GM10248 (cell line): ENCODE measurements at places on chromosomes 12 and 14.

DNA sequence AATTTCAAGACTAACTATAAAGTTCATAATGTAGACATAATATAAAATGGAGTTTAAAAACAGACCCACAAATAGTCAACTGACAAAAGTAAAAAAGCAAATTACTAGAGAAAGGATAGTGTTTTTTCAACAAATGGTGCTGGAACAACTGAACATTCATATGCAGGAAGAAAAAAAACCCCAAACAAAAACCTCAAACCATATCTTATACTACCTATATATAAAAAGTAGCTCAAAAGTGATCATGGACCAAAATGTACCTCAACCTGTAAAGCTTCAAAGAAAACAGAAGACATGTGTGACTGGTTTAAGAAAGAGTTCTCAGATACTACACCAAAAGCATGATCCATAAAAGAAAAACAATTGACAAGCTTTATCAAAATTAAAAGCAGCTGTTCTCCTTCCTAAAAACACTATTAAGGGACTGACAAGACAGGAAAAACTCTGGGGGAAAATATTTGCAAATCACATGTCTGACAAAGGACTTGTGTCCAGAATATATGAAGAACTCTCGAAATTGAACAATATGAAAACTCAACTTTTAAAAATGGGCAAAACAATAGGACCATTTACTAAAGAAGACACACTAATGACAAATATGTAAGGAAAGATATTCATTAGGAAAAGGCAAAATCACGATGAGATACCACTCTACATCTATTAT lies 22.7 kb upstream of the ARID4A start:
- DNase-seq = no peak

GRCh38 chr12:108605690-108606406 lies 8.0 kb upstream of the TMEM119 start:
- DNase-seq = no peak

GRCh38 chr14:81766321-81766915 lies 232.8 kb upstream of the SEL1L start:
- no peak for DNase-seq

DNA sequence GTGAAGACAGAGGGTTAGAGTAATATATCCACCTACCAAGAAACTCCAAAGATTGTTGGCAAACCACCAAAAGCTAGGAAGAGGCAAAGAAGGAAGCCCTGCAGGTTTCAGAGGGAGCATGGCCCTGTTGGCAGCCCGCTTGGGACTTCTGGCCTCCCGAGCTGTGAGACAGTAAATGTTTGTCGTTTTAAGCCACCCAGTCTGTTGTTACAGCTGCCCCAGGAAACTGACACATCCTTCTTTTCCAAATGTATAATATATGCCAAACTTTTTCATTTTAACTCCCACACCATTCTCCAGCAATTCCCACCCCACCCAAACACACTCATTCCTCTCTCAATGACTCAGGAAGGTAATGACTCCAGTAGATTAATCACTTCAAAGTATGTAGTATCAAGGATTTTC lies 74.0 kb downstream of the RPS29 start:
- DNase-seq = no peak

- DNase-seq = no peak
These were observed 13.3 kb upstream of the FBXW8 start for GRCh38 chr12:116897476-116897875.

DNA sequence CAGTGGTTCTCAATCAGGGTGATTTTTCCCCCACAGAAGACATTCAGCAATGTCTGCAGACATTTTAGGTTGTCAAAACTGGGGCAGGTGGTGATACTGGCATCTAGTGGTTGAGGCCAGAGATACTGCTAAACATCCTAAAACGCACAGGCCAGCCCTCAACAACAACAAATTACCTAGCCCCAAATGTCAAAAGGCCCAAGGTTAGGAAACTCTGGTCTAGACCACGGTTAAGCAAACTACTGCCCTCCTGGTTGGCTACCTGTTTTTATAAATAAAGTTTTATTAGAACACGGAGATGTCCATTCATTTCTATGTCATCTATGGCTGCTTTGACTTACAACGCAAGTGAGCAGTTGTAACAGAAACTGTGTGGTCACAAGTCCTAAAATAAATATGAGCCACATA lies 186.7 kb downstream of the EFCAB11 start:
- peak; percentile 53 for DNase-seq

DNA sequence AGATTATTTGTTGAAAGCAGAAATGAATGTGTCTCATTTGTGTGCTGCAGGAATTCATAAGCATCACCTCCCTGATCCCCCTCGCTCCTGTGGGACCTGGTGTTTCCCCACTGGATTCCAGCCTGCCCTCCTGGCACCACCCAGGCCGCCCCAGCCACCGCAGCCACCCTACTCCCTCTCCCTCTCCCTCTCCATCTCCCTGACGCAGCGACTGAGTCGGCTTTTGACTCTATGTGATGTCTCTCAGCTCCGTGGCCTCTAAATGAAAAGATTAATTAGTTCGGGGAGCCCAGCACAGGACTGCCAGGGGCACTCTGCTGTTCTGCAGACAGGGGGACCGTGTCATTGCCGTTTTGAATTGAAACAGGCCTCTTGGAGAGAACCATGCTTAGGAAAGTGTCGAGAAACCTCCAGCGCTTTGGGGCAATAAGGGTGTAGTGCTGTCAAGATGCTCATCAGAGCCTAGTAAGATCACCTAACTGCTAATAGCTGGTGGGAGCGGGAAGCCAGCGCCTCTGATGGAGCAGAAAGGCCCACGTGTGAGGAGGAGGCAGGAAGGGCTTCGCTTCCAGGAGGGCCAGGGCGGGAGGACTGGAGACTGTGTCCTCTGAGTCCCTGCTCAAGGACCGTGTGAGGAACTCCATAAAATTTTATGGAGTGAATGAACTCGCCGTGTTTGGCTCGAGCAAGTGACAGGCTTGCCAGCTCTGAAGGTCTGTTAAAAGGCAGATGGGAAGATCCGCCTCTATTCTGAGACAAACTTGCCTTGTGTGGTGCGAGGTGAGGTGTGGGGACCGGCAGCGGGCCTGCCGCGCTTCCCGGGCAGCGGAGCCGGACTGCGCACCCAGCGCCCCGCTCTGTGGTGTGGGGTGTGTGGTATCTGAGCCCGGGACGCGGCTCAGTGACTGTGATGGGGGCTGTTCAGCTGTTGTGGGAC lies 157.4 kb upstream of the C14orf180 start:
- no peak for DNase-seq

DNA sequence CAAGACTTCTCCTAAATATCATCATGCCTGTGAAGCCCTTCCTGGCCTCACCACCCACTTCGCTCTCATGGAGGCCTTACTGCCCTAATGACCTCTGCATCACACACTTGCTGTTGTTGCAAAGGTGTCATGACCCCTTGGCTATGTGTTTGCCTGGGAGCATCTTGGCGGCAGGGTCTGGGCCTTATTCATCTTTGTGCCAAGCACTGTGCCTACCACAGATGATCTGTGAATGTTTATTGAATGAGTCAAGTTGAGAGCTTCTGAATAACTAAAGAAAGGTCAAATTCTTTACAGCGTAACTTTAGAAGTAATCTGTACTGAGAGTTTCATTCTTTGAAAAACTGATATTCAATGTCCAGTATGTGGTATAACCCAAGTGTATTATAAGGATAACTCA lies 113.3 kb downstream of the TTC8 start:
- DNase-seq = no peak

- DNase-seq = no peak
These were observed 29.1 kb downstream of the FSCB start for GRCh38 chr14:44477953-44478352.

DNA sequence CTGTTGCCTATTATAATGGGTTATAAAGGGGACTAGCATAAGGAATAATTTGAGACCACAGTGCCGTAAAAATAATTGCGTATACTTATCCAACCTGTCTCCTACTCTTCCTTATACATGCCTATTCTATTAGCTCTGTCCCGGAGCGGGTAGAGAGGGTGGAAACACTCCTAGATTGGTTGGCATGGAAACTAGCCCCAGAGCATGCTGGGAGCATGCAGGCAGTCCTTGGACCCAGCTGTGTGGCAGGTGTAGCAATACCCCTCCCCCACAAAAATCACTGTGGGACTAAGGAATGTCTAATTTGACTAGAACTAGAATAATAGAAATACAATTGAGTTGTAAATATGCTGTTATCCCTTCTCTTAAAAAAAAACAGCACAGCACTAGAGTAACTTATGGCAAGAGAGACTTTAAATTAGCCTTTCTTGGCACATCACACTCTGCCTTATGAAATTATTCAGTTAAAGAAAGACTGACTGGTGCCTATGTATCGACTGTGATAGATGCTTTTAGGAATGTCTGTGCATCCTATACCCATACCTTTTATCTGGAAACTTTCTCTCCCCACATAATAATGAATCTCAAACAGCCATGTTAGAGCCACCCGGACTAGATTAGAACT lies 244.0 kb upstream of the DAAM1 start:
- DNase-seq = no peak

- no peak for DNase-seq
These were observed 62.2 kb downstream of the CLMN start for GRCh38 chr14:95257521-95257920.
